T-helper 9 cell (primary cell): ENCODE measurements at places on chromosomes 3 and 15.

DNA sequence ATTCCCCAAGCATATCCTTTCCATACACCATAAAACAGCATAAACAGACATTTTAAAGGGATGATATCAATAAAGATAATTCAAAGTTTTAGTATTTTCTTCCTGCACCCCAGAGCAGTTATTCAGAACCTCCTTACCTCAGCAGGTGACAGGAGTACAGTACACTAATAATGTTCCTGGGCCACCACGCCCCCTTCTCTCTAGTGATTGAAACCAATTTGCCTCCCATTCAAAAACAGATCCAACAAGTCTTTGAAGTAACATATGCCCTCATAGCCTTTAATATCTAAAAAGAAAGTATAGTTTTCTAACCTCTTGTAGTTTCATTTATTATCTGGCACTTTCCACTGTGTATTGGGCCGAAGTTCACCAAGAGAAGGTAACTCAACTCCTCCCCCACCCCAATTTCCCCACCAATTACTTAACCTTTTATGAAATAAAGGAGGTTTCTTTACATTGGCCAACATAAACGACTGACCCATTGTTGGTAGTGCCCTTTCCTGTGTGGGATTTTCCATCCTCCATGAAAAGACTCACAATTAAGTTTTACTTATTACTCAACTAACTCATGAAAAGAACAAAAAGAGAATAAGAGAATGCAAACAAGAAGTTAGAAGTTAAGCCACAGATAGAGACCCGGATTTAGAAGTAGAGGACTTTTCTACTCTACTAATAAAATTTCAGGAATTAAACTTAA lies 5.0 kb upstream of the ATP8B4 start:
- DNase-seq = no peak

DNA sequence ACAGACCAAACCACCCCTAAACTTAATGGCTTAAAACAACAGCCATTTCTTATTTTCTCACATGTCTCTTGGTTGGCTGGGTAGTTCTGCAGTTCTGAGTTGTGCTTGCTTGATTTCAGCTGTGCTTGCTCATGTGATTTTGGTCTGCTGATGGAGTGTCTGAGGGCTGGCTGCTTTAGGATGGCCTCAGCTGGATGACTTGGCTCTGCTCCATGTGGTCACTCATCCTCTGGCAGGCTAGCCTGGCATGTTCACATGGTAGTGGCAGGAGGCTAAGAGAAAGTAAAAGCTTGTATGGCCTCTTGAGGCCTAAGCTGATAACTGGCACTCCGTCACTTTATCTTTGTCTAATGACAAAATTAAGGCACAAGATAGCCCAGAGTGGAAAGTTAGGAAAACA lies 4.1 kb downstream of the SV2B start:
- no peak for DNase-seq

DNA sequence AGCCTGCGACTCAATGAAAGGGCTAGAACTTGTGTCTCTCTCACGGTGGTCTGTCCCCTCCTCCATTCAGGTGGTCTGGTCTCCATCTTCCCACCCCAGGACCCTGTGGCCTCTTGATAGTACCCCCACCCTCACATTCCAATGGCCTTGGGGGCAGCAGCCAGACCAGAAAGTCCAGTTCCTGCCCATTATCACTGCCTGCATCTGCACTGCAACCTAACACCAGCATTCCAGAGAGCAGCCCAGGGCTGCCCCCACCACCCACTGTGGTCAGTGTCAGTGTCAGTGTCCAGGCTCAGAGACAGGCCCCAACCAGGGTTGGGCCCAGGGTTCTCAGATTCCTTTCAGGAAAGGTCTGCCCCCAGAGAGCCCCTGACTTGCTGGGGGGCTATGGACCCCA lies 12.6 kb downstream of the IGDCC3 start:
- no peak for DNase-seq

- no peak for DNase-seq
Measured at GRCh38 chr15:85331655-85332285, 48.6 kb upstream of the AKAP13 start.
